GOT3 (cell line): ENCODE measurements at places on chromosomes 6 and 20.

DNA sequence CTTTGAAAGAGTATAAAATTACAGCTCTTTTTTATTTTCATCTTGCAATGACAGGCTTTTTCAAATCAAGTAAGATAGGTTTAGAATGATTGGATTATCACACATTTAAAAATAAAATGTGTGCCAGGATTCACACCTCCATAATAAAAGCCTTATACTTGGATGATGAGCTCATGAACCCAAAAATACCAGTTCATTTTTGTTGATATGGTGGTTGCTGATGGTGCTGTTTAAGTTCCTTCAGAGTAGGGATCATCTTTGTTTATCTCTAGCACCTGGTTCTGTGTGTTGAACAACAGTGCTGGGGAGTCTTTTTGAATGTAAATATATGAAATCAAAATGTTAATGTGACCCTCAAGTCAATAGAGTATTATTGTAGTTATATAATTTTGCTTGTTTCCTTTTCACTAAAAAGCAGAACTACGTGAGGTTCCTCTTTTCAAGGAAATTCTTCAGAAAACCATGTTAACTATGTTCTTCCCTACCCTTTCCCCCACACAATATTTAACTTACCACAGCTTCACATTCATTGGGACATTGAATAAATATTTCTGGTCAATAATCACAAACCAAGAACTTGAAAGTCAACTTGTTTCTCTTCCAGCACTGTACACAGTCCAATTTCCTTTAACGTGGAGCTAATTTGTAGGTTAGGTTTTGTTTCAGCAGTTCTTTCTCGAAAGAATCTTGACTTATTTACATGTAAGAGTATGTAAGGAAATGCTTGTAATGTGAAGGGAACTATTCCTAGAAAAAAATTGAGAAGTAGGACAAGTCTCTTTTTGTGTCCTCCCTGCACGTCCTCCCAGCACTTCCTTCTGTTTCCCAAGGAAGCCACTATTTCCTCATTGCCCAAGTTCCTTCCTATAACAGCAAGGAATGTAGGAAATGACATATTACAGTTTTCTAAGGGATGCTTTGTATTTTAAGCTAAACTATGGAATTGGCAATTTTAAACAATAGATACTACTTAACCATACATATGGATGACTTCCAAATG is 945.9 kb upstream of the CITED2 start:
- no peak for DNase-seq

GRCh38 chr6:139961190-139961589 is 586.7 kb upstream of the CITED2 start:
- no peak for DNase-seq

GRCh38 chr6:40998661-40999060 is 40.4 kb downstream of the UNC5CL start:
- no peak for DNase-seq

DNA sequence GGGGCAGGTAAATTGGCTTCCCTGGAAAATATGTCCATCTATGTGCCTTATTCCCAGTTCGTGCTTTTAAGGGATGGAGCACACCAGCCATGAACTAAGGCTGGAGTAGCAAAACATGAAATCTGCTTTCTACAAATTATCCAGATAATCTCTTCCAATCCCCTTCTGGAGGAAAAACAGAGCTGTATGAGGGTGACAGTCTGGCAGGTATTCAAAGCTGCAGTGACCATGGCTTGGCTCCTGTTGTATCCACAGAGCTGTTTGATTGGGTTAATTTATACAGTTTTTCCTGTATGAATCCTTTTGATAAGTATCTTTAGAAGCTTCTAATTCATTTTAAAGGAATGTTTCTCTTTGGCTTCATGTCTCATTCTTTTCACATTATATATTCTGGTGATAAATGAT is 144.4 kb downstream of the AIG1 start:
- no peak for DNase-seq

- no peak for DNase-seq
These were observed 79.3 kb upstream of the AGPAT4 start for GRCh38 chr6:161353208-161353613.
